ENCODE measurements at places on chromosomes 4 and X.

DNA sequence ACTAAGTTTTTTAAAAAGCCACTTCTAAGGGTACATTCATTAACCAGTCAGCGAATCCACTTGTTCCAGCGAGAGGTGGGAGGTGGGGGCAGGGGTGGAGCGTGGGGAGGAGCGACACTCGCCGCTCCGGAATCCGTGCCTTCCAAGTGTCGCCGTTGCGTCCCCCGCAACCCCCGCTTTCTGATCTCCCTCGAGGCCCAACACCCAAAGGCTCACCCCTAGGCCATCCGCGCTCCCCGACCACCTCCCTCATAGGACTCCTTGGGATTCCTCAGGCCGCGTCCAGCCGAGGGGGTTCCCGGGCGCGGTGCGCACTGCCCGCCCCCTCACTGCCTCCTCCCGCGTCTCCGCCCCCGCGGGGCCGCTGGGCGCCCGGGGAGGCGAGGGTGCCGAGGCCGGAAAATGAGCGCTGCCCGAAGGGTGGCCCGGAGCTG lies 108.1 kb upstream of the STOX2 start:
- no peak for DNase-seq

GRCh38 chrX:45715748-45716147 lies 515.1 kb upstream of the DIPK2B start:
- DNase-seq, result no peak

DNA sequence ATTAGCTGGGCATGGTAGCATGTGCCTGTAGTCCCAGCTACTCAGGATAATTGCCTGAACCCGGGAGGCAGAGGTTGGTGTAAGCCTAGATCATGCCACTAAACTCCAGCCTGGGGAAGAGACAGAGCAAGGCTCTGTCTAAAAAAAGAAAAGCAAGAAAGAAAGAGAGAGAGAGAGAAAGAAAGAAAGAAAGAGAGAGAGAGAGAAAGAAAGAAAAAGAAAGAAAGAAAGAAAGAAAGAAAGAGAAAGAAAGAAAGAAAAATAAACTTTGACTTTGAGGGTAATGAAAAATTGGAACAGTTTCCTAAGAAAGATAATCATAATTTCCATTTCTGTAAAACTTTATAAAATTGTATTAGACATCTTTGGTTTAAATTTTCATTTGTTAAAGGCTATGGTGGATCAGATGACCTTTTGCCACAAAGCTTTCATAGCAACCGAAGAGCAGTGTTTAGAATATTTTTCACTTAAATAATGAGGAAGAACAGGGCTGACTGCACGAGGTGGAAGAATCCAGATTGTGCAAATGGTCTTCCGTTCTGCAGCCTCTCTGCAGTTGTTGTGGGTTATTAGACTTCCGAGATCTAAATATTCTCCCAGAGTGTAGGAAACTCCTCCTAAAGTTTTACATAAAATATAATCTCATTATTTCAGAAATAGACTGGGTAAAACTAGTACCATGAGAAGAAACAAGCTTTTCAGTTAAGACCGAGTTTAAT lies 55.9 kb downstream of the RBM47 start:
- no peak for DNase-seq

DNA sequence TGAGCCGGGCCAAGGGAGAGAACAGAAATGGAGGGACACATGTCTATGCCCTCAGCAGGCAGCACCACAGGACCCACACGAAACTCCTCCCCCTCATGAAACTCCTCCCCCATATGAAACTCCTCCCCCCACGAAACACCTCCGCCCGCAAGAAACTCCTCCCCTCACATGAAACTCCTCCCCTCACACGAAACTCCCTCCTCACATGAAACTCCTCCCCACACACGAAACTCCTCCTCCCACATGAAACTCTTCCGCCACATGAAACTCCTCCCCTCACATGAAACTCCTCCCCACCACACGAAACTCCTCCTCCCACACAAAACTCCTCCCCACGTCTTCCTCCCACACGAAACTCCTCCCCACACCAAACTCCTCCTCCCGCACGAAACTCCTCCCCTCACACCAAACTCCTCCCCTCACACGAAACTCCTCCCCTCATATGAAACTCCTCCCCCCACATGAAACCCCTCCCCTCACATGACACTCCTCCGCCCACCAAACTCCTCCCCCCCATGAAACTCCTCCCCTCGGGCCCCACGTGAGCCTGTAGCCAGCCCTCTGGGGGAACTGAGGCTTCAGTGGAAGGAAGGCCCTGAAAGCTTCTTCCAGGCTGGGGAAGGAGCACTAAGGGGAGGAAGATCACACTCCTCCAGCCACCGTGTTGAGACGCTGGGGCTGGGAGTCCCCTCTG lies 15.2 kb downstream of the ADRA2C start:
- DNase-seq, result no peak
